ENCODE measurements at places on chromosomes 1 and 21.

GRCh38 chr1:159239551-159240220 lies 35.0 kb downstream of the ACKR1 start:
- DNase-seq = no peak

- DNase-seq = no peak
Measured at GRCh38 chr1:212514056-212514614, 81.4 kb downstream of the NENF start.

DNA sequence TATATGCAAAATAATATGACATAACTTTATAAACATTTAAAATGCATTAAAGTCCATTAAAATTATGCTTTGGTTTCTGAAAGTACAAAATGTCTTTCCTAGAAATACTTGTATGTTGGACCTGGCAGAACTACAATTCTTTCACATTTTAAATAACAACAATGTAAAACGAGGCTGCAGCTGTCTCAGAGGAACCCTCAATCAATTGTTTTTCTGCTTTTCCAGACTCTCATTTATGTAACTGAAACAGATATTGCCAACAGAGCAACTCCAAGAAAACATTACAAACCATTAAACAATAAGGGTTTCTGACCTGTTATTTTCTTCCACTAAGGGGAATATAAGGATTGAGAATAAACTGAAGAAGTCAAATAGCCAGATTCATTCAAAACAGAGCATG lies 1193.4 kb downstream of the NCAM2 start:
- no peak for DNase-seq

GRCh38 chr1:31901838-31902509 lies 36.2 kb downstream of the PTP4A2 start:
- DNase-seq = no peak

- DNase-seq = no peak
Measured at GRCh38 chr1:39779821-39780220, 8.7 kb upstream of the OXCT2 start.

GRCh38 chr1:182191381-182192115 lies 130.0 kb upstream of the ZNF648 start:
- no peak for DNase-seq

DNA sequence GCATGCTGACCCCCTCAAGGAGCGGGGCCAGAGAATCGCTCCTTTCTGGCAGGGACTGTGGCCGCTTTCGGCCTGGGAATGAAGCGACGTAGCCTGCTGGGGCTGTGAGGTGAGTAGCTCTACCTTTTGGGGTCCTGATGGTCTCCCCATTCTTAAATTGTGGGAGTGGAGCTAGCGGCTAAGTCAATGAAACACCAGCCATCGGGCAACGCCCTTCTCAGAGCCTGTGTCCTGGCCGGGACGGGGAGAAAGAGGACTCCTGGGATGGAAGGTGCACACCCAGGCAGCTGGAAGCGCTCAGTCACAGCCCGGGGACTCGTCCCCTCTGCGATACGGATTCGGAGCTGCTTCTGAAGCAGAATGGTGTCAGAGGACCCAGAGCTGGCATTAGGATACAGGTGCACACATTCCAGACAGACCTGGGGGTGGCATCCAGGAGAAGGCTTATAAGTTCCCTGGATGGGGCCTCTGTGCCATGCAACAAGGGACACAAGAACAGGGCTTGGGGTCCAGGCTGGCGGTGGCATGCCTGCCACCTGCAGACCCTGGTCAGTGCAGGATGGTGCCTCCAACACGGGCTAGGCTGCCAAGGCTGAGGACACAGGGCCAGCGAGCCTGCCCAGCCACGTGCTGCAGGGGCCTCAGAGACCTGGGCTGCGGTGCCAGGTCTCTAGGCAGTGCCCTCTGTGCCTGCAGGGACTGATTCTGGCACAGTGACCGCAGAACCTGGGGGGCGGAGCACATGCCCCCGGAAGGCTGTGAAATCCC lies 945 bp upstream of the WNT9A start:
- DNase-seq = no peak

DNA sequence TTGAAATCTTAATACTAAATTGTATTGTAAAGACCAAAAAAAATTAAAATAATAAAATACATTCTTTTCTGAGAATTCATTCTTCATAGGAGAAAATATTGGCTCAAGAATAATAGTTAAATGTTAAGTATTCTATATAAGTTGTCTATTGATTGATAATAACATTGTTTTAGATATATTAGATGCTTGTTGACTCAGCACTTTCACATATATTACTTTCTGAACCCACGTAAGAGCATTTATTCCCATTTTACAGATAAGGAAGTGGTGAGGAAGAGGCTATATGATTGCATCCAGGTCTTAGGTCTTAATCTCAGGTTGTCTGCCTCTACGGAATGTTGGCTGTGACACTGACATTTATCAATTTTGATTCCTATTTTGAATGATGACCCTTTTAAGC lies 898.8 kb downstream of the TTLL7 start:
- DNase-seq = no peak

DNA sequence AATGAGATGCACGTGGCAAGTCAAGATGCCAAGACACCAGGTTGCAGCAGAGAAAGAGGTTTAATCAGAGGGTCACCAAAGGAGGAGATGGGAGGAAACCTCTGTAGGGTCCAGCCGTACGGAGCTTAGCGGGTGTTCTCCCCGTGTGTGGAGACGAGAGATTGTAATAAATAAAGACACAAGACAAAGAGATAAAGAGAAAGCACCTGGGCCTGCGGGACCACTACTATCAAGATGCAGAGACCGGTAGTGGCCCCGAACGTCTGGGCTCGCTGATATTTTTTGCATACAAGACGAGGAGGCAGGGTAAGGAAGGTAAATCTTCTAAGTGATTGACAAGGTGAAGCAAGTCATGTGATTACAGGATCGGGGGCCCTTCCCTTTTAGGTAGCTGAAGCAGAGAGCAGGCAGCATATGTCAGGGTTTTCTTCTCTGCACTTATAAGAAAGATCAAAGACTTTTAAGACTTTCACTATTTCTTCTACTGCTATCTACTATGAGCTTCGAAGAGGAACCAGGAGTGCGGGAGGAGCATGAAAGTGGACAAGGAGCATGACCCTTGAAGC lies 41.2 kb upstream of the TDRD10 start:
- DNase-seq = no peak

- no peak for DNase-seq
Measured at GRCh38 chr1:2805801-2806430, 4.4 kb upstream of the TTC34 start.

DNA sequence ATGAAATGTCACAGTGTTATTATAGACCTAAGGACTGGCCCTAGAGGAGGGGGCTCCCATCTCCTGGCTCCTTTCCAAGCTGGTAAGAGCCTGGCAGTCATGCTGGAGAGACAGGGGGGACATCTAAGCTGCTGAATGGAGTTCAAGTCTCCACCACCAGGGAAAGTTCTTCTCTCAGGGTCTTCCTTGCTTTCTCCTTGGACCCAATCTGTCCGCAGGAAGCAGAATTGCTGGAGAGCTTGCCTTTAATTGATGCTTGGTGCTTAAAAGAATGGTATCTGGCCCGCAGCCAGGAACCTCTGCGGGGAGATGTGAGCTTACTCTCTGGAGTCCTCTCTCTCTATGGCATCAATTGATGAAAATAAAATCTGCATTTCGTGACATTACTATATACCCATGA lies 25.1 kb downstream of the IRF2BP2 start:
- no peak for DNase-seq

DNA sequence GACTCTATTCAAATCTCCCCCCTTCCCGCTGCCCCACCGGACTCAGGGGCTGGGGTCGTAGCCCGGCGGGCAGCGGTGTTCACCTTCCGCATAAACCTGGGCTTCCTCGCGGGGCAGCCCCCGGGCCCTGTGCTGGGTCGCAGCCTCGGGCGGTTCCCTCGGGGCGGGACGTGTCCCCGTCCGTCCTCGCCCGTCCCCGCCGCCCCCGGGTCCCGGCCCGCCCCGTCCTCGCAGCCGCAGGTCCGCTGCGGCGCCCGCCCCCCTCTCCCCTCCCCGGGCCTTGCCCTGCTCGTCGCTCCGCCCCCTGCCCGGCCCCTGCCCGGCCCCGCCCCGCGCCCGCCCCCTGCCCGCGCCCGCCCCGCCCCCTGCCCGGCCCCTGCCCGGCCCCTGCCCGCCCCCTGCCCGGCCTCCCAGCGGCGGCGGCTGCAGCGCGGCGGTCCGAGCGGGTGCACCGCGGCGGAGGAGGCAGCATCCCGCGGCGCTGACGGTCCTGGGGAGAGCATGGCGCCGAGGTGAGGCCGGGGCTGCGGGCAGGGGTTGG lies at the start of gene COL18A1:
TSS of gene COL18A1 (plus strand) at position 436 of the 541 bp plus-strand sequence. CDS start at position 502, 66 bp downstream.
- DNase-seq = no peak

- DNase-seq = no peak
Measured at GRCh38 chr1:44783697-44784093, 4.3 kb downstream of the BEST4 start.

Data from smooth muscle cell of the brain vasculature (primary cell).